Left ventricle myocardium inferior (tissue), 1 donor: ENCODE measurements at places on chromosomes 4 and X. TPM values are rescaled to one million over a fixed set of nuclear protein-coding genes. Genes with fewer than 3 reads are reported as not detected.

DNA sequence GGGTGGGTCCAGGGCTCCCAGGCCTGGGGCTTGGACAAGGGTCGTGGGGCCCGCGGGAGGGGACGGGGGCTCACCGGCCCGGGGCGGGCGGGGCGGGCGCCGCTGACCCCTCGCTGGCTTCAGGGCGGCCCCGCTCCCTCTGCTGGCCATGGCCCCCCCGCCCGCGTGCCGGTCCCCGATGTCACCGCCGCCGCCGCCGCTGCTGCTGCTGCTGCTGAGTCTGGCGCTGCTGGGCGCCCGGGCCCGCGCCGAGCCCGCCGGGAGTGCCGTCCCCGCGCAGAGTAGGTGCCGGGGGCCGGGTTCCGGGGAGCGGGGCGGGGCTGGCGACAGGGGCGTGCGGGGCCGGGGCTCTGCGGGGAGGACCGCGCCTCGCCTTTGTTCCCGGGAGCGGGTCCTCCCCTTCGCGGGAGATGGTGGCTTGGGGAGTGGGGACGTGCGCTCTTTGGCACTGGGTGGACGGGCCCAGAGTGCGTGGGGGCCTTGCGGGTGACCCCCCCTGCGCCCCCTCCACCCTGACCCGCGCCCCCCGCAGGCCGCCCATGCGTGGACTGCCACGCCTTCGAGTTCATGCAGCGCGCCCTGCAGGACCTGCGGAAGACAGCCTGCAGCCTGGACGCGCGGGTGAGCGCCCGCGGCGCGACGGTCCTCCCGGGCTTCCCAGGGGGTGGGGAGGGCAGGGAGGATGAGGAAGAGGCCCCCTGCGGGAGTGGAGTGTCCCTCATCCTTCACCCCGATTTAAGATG is 16.8 kb upstream of the NAT8L start:
- DNase-seq = no peak

DNA sequence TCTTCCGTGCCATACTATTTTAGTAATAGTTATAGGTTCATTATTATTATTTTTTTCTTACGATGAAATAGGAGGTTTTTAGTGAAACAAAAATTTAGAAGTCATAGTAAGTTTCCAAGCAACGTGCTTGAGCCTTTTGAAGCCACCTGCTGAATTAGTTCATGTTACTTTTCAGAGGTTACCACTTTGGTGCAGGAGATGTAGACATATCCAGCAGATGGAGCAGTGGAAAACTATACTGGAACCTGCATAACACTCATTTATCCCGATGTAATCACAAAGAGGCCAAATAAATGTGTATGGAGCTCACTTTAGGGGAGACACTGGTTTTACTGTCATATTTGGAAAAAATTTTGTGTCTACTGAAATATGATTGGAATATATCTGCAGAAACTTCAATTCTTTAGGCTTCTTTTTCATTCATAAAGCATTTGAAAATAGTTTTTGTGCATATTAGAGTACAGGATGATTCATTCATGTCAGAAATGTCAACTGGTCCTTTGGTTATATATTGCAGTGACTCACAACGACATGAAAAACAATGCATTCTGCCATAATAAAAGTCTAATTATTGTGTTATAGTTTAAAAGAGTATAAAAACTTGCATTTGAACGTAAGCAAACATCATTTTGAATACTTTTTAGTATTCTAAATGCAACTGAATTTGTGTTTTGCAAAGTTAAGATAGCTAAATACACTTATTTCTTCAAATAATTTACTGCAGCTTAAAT is 2182.9 kb upstream of the TENM3 start:
- DNase-seq = no peak

- DNase-seq = no peak
These were observed 24.5 kb downstream of the DDIT4L start for GRCh38 chr4:100165809-100166208.

DNA sequence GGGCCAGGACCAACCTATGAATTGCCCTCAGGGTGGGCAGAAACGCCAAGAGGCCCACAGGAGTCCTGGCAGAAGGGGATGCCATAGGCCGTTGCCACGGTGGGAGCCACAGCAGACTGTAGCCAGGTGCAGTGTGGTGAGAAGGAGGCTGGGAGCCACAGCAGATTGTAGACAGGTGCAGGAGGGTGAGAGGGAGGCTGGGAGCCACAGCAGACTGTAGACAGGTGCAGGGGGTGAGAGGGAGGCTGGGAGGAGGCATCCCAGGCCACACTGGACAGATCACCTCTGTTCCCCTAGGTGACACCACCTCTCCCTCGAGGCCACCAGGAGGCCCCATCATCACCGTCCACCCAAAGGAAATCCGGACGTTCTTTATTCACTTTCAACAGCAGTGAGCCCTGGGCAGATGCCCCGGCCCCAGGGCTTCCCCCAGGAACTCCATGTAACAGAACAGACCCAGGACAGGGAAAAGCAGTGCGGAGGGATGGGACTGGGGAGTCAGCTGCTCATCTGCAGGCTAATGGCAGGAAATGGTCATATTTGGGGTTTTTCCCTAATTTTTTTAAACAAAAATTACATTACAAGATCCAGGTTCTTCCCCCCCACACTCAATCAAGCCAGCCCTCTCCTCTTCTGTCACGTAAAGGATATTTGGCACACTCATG is 19.5 kb upstream of the MRFAP1 start:
- DNase-seq = no peak

The TRO gene
- total RNA-seq = 1.9 TPM

DNA sequence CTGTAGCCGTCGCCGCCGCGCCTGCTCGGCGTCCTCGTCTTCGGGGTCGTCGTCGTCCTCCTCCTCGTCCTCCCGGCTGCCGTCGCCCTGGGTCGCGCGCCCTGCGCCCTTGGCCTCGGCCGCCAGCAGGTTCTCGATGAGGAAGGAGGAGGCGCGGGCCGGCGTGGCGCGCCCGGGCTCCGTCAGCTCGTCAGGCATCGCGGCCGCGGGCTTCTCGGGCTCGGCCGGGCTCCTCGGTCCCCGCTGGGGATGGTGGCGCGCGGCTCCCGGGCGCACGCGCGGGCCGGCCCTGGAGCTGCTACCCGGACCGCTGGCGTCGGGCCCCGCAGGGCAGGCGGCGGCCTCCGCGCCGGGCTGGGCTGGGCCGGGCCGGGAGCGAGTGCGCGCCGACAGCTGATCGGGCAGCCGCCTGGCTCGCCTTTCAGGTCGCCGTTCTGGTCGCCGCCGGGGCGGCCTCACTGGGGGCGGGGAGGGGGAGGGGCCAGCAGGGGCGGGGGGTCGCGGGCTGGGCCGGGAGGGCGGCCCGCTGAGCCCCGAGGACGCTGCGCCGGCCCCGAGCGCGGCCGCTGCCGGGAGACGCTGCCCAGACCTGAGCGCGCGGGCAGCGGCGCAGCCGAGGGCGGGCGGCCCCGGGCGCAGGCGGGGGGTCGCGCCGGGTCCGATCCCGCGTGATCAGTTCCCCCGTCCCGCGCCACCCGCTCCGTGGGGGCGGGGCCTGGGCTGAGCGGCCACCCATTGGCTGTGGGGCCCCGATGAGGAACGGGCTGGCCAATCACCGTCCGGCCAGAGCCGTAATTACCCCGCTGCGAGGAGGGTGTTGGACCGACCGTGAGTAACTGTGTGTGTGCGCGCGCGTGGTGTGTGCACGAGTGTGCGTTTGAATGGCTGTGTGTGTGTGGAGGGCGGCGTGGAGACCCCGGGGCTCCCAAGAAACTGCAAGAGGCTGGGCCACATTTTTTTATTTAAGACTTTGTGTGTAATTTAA is at the start of gene HMX1:
HMX1 (minus strand) TSS at position 423 of the 985 bp plus-strand sequence; CDS start at position 198, 225 bp downstream.
- peak; percentile 19 for DNase-seq

The SUPT20HL2 gene
- total RNA-seq = not detected

- no peak for DNase-seq
These were observed 83.2 kb upstream of the FAT1 start for GRCh38 chr4:186806679-186807421.

The GABRA4 gene
- total RNA-seq = 33.7 TPM

The SLC4A4 gene
- 29.8 TPM for total RNA-seq

DNA sequence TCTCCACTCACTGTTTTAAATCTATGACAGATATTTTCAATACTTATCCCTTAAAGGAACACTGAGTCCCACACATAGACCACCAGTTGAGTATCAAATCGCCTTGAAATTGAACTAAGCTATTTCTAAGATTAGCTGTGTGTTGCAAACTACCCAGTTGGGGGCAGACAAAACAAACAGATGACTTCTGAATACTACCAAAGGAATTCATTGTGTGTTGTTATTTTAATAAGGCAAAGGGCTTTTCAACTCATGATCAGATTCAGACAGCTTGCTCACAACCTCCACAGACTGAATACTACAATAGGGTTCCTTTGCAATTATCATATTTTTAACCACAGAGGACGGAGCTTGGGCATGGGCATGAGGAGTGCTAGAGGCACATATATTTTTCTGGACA is 283.0 kb upstream of the GPC4 start:
- no peak for DNase-seq

GRCh38 chrX:8848911-8849310 is 47.7 kb upstream of the FAM9A start:
- DNase-seq = no peak

GRCh38 chr4:140267576-140267975 is 105.9 kb upstream of the SCOC start:
- no peak for DNase-seq

GRCh38 chr4:77960367-77960766 is 96.8 kb upstream of the FRAS1 start:
- DNase-seq = no peak

- no peak for DNase-seq
These were observed 43.8 kb upstream of the UBQLN2 start for GRCh38 chrX:56519642-56520041.

DNA sequence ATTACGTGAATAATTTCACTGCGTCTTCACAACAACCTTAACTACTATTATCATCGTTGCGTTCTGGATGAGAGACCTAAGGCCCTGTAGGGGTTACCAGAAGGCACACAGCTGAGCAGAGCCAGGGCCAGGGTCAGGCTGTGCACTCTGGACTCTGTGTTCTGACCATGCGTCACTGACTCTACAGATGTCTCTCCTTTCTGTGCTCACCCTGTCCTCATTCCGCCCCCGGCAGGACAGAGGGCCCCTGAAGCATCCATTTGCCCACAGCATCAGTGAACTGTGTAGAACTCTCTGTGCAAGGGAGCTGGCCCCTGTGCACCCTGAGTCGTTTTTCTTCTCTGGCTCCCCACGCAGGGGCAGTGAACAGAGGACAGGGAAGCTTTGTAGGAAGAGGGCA is 21.3 kb downstream of the GPKOW start:
- no peak for DNase-seq

DNA sequence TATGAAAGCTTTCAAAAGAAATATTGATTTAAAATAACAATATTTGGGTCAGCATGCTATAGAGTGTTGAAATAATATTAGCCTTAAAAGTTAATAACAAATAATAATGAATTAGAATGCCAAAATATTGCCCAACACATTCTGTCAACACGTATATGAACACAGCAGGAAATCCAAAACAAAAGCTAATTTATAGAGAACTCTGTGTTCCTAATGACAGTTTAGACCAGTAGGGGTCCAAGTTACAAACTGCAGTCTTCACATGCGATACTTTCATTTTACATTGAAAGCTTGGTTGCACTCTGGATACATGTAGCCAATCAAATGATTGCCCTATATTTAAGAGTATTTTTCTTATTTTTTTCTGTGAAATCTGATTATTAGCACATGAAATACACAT is 274.4 kb downstream of the DCTD start:
- no peak for DNase-seq

DNA sequence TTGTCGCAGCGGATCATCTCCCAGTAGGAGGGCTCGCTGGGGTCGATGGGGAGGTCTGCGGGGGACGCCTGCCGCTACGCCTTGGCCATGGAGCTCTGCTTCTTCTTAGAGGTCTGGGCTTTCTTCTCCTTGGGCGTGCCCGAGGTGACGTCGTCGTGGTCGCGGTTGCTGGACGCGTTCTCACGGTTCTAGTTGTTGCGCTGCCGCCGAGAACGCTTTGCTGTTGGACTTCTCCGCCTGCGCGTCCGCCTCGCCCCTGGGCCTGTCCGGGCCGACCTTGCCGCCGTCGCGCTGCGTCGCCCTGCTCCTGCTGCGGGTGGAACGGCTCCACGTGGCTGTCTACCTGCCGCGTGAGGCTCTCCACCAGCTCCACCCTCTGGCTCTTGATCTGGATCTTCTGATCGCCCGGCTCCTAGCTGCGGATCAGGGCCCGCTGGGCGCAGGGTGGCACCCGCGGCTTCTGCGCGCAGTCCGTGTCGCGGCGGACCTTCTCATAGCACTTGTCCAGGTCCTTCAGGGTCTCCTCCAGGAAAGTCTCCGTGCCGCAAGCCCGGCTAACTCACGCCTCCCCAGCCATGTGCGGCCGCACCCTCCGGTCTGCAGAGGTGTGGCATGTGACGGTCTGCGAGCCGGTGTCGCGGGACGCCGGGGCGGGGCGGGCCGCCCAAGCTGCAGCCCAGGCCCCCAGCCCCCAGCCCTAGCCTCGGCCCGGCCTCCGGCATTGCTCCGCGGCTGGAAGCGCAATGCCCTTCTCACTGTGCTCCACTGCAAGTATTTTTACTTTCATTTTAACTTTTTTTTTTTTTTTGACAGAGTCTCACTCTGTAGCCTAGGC is 40.5 kb upstream of the OGT start:
- peak; percentile 56 for DNase-seq

- no peak for DNase-seq
These were observed 27.7 kb downstream of the ABCG2 start for GRCh38 chr4:88130544-88131305.
